Right ventricle myocardium inferior (tissue), 1 donor: ENCODE measurements at places on chromosomes 6 and 20. TPM values are rescaled to one million over a fixed set of nuclear protein-coding genes. Genes with fewer than 3 reads are reported as not detected.
A peak's percentile ranks its signal among the peaks of the same experiment; 100 is the strongest.

DNA sequence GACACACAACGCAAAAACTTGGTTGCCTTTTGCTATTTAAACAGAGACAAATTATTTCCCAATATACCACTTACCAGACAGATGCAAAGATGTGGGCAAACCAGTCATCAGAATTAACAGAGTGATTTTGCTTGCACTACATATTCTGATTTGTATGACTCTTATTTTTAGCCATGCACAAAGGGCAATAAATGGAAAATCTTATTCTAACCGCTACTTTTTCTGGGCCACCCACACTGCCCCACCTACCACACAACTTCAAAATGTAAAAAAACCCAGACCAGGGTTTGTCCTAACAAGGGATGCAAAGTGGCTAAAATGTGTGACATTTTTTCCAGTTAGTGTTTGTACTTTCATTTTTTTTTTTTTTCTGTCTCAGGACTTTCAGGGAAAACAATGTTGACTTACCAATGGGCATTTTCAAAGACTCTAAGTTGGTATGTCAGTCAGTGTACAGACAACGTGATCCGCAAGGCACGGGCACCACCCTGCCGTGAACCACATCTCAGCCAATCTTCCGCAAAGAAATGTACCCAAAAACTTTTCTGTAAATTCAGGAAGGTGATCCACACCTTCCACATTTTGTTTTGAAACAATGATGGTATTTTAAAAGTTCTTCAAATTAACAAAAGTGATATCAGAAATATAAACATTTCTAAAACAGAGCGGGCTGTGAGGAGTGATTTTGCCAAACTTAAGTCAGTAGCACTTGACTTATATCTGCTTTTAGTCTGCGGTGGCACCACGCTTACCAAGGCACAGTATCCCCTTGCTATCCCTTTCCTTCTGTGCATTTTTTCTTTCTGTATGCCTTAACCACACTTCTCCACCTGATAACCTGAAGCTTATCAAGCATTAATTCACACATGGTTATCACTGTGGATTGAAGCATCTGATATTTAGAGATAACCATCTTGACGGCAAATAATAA, 185.6 kb downstream of the GJA10 start:
- no peak for DNase-seq

DNA sequence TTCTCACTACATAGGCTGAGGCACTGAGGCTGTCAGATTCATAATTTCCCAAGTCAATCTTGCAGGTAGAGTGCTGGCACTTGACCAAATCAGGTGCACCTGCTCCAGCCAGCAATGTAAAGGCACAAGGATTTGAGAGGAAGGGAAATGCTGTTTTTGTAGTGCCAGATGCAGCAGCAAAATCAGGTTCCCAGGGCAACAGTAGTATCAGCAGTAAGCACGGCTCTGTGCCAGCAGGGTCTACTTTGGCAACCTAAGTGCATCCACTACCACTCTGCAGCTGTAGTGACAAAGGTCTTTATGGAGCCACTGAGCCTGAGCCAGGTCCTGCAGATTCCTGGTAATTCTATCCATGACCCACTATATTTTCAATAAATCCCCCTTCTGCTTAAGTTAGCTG, 329.5 kb downstream of the TPBG start:
- no peak for DNase-seq

DNA sequence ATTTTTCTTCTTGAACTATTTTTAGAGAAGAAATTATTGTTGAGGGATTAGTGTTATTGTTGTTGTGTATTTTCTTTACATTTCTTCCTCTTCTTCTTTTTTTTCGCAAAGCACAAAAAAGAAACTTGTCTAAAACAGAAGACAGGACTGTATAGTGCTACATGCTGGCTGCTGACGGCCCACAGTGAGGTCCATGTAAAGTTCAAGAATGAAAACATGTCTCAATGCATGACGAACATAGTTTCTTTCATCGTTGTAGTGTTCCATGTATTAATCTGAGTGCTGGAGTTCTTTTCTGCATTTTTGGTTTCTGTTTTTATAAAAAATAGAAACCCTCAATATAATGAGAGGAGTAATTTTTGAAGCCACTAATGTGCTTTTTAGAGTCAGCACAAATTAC, 462.9 kb upstream of the MARCKS start:
- no peak for DNase-seq

DNA sequence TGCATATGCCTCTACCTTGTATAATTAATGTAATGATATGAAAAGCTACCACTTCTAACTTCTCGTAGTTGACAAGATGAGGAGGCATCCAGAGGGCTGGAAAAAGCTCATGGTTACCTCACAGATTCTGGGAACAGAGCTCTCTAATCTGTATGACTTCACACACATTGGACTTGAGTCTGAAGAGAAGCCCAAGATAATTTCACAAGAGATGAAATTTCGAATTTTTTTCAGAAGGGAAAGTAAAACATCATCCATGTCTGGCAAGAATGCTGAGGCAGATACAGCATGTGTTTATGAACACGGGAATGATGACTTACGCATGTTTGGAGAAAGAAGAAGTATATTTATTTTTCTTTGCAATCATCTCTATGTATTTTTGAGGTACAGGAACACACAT, 141.8 kb upstream of the TENT5A start:
- DNase-seq: no peak

- no peak for DNase-seq
Measured at GRCh38 chr6:168212362-168212761, 107.2 kb downstream of the DACT2 start.

GRCh38 chr6:25852756-25853155, 20.9 kb upstream of the SLC17A1 start:
- no peak for DNase-seq

GRCh38 chr20:46232539-46232938, 75.8 kb downstream of the CDH22 start:
- DNase-seq: no peak

- DNase-seq: peak; percentile 37
Measured at GRCh38 chr6:123338394-123338793, 298.4 kb downstream of the TRDN start.

DNA sequence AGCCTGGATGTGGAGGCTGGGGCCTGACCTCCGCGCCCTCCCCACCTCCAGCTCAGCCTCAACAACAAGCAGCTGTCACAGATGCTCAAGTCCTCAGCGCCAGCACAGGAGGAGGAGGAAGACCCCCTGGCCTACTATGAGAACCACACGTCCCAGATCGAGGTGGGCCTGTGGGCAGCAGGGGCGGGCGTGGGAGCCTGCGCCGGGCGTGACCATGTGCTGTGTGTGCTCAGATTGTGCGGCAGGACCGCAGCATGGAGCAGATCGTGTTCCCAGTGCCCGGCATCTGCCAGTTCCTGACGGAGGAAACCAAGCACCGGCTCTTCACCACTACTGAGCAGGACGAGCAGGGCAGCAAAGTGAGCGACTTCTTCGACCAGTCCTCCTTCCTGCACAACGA, 23.5 kb downstream of the UQCC2 start:
- peak; percentile 27 for DNase-seq

Gene BTN1A1
- not detected for total RNA-seq

GRCh38 chr6:62391358-62391757, 105.3 kb upstream of the KHDRBS2 start:
- DNase-seq: no peak

DNA sequence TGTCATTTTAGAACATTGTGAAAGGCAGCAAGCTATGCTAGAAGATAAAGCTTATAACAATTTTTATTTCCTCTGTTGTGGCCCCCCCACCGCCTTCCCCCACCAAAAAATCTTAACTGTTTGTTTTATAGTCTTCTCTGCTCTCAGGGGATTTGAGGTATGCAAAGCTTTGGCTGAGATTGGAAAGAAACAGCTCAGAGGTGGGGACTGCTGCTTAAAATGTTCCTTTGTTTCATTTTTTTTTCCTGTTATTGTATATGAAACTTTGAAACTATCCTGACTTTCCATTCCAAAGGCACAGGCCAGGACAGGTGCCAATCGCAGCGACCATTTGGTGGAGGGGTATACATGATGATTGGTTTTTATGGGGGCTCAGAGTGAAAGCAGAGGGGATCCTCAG, 114.7 kb upstream of the PHACTR1 start:
- no peak for DNase-seq

DNA sequence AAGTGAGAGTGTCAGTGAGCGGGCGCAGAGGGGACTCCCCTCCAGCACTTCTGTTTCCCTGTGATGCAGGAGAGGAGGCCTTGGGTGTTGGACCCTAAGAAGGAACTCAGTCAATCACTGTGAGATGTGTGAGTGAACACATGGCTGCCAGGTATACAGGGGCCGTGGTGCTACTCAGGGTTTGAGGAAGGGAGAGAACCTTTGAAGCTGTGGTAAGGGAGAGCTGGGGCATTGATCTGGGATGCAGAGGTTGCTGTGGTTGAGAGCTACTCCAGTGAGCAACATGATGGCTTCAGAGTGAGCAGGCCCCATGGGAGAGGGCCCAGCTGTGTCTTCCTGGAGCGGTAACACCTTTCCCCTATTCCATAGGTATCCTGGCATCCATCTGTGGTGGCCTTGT, 99.2 kb downstream of the SLC22A3 start:
- no peak for DNase-seq

GRCh38 chr6:158668707-158669103, 18.9 kb downstream of the SYTL3 start:
- no peak for DNase-seq

Gene XKR7
- not detected for total RNA-seq

GRCh38 chr20:45405571-45406259, 2.4 kb upstream of the DBNDD2 start:
- DNase-seq: no peak

DNA sequence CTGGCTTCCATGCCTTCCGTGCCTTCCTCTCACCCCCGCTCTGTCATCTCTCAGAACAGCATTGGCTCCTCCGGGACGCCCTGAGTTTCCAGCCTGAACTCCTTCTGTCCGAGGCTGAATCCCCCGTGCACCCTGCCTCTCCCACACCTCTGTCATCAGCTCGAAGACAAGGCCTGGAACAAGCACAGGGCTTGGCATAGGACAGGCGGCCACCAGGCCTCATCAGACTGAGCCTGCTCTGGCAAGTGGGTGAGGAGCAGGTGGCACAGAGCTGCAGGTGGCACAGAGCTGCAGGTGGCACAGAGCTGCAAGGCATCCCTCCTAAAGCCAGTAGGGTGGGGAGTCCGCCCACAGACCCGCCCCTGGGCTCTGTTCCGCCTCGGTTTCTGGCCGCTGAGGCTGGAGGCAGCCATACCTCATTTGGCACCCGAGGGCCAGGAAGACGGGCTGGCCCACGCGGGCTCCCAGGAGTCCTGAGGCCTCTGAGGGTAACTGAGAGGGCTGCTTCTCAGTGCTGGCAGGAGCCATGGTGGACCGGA, 60.2 kb downstream of the EZR start:
- DNase-seq: no peak

GRCh38 chr6:95848717-95849116, 167.1 kb upstream of the FUT9 start:
- peak; percentile 20 for DNase-seq

DNA sequence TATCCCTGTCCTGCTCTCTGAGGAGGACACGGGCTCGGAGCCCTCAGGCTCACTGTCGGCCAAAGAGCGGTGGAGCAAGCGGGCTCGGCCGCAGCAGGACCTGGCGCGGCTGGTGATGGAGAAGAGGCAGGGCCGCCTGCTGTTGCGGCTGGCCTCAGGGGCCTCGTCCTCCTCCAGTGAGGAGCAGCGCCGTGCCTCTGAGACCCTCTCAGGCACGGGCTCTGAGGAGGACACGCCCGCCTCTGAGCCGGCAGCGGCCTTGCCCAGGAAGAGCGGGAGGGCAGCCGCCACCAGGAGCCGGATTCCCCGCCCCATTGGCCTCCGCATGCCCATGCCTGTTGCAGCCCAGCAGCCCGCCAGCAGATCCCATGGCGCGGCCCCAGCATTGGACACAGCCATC, 14.2 kb upstream of the SLC22A7 start:
- DNase-seq: peak; percentile 57

DNA sequence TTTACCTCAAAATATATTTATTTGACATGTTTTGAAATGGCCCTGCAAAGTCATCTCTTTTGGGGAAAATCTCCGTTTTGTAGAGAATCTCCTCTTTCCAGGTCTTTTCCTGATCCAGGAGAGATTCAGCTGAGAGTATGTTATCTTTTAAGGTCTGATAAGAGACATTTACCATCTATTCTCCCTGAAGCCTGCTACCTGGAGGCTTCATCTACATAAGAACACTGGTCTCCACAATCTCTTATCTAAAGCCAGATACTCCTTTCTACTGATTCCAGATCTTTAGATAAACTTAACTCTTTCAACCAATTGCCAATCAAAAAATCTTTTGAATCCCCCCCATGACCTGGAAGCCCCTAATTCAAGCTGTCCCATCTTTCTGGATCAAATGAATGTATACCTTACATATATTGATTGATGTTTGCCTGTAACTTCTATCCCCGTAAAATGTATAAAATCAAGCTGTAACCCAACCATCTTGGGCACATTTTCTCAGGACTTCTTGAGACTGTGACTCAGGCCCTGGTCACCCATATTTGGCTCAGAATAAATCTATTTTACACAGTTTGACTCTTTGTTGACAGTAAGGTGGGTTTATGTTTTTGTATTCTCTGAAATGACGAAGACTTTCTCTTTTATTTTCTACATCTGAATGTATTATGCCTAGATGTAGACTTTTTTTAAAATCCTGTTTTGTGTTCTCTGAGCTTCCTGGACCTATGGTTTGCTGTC, 95.5 kb downstream of the ECT2L start:
- DNase-seq: no peak

Gene BMP5
- total RNA-seq: 2.3 TPM

Gene UNC5CL
- total RNA-seq: 0.60 TPM

GRCh38 chr6:123529843-123530242, 106.9 kb downstream of the TRDN start:
- DNase-seq: no peak

DNA sequence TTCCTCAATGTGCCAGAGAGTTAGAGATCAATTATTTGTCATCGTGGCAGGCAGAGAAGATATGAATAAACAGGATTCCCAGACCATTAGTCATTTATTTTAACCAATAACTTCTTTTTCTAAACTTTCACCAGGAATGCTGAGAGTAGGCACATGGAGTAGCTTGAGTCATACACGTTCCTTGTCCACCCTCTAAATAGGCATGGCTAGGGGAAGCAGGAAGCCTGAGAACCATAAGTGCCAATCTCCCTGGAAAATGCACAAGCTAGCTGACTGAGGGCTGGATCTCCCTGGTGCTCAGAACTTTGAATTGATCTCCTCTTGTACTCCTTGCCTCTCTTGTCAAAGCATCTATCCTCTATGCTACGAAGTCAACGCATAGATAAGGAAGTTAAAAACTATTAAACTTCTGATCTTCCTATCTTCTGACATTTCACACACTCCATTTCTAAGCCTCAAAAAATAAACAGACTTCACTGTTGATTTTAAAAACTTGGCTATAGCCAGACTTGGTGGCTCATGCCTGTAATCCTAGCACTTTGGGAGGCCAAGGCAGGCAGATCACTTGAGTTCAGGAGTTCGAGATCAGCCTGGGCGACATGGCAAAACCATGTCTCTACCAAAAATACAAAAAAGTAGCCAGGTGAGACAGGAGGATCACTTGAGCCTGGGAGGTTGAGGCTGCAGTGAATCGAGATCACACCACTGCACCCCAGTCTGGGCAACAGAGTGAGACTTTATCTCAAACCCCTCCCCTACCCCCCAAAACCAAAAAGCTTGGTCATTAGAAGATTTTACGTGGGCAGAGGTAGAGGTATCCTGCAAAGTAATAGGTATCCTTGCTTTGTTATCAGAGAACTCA, 11.8 kb downstream of the ADTRP start:
- DNase-seq: no peak

Gene ECT2L
- total RNA-seq: 1.1 TPM
